ENCODE measurements at places on chromosomes 2 and 18.

DNA sequence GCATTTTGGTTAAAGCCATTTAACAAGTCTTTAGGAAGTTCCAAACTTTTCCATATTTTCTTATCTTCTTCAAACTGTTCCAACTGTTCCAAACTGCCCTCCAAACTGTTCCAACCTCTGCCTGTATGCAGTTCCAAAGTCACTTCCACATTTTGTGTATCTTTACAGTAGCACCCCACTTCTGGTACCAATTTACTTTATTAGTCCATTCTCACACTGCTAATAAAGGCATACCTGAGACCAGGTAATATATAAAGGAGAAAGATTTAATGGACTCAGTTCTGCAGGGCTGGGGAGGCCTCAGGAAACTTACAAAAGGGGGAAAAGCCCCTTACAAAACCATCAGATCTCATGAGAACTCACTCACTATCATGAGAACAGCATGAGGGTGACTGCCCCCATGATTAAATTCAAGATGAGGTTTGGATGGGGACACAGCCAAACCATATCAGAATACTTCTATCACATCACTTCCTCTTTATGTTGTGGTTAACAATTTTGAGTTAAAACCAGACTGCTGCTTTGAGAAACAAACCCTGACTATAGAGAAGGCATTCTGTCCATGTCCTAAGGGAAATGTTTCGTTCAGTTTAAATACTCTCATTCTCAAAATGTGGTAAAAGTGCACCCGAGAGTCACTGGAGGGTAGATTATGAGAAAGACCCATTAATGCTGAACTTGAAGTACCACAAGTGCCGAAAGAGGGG is 11.0 kb downstream of the IL18R1 start:
- DNase-seq: no peak

DNA sequence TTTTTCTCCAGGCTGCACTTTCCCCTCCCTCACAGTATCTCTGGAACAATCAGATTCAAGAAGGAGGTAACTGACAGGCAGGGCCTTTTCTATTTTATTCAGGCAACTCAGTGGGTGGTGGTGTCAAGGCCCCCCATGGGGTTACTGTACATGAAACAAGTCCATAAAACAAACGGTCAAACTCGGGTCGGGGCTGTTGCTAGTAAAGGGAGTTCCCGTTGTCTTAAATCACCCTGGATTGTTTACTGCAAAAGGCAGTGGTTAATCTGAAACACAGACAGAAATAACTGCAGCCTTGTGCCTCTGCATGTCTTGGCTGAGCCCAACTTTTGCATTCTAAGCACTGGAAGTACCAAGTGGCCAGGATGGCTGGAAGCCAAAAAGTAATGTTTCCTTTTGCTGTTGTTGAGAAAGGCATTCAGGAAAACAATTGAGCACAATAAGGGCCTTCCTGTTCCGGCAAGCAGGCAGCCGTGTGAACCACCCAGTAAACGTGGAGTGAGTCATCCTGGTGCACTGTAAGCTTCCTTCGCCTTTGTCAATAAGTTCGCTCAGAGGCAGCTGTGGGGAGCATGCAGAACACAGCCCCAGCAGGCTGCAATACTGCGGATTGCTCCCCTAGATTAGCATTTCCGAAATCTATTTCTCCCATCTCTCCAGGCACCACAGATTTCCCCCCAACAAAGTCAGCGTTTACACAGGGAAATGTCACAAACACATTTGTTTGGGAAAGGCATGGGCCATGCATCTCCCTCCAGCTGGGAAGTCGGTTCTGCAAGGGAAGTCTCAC is 149.6 kb downstream of the IRS1 start:
- DNase-seq: peak; percentile 90

GRCh38 chr18:62339106-62339988 is 14.2 kb downstream of the TNFRSF11A start:
- no peak for DNase-seq

DNA sequence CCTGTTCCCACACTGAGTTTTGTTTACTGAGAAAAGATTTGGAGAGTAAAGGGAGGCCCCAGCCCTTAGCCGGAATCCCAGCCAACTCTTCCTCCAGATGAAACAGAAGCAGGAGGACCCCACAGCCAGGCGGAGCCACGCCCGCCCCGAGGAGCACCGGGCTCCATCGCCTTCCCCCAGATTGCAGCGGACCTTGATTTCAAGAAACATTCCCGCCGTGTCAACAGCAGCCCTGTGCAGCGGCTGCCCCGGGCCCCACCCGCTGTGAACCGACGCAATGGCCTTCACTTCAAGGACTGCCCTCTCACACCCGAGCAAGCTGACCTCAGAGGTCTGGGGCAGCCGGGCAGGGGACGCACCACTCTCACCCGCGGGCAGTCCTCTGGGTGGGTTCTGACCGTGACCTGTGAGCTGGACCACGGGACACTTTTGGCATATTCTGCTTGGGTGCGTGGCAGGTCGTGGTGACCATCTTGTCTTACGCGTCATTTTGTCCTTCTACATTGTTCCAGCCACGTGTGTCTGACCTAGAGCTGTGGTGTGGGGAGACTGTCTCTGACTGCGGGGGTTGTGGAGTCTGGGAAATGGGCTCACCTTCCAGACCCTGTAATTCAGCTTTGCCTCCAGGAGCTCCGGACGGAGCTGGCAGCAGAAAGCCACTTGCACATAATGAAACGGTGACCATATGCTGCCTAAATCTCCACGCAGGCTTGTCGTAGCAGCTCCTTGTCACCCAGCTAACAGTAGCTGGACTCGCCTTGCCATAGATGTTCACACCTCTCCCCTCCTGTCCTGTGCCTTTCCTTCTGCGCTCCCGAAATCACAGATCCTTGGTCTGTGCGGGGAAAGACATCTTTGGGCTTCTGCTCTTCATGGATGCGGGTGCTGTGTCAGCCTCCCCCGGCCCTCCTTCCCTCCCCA is 32.0 kb upstream of the INHBB start:
- peak; percentile 57 for DNase-seq

DNA sequence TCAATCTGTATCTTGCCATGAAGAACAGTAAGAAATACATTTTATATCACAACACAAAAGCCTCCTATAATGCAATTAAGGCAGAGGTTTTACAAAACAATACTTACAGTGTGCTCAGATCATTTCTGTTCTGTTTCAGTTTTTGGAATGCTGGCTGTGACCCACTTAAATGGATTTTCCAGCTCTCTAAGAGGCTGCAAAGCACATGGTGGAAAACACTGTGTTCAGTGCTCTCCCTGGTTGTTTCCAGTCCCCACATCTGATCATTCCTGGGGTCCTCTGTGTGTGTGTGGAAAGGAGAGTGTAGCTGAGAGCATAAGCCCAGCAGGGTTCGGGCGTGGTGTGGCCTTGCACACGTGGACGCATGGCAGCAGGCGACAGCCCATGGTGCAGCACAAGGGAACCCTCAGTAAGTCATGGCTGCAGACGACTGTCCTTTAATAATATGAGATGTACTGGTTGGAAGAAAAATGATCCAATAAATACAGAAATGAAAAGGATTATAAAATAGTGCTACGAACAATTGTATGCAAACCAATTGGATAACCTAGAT is 95.6 kb downstream of the FAM210A start:
- DNase-seq: no peak

GRCh38 chr2:165743442-165743841 is 50.6 kb downstream of the GALNT3 start:
- DNase-seq: no peak

- DNase-seq: no peak
Measured at GRCh38 chr2:86213699-86214502, 14.6 kb downstream of the MRPL35 start.

DNA sequence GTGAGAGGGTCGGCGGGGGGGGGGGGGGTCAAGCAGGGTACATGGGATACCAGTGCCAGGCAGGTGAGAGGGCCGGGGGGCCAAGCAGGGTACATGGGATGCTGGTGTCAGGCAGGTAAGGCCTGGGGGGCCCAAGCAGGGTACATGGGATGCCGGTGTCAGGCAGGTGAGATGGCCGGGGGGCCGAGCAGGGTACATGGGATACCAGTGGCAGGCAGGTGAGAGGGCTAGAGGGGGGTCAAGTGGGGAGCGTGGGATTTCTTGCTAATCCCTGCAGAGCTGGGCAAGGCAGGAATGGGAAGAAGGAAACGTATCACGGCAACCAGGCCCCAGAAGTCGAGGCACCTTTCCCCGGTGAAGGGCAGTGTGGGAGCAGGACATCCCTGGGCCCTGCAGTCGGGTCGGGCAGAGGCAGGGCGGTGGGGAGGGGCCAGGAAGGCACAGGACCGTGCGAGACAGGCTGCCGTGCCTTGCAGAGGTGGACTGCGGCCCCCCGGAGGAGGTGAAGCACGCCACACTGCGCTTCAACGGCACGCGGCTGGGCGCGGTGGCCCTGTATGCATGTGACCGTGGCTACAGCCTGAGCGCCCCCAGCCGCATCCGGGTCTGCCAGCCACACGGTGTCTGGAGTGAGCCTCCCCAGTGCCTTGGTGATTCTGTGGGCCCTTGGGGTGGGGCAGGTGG is 49.3 kb downstream of the MTERF4 start:
- no peak for DNase-seq

GRCh38 chr2:103292573-103292972 is 530.7 kb downstream of the TMEM182 start:
- no peak for DNase-seq

GRCh38 chr2:98868548-98869271 is 67.3 kb downstream of the CRACDL start:
- DNase-seq: no peak

DNA sequence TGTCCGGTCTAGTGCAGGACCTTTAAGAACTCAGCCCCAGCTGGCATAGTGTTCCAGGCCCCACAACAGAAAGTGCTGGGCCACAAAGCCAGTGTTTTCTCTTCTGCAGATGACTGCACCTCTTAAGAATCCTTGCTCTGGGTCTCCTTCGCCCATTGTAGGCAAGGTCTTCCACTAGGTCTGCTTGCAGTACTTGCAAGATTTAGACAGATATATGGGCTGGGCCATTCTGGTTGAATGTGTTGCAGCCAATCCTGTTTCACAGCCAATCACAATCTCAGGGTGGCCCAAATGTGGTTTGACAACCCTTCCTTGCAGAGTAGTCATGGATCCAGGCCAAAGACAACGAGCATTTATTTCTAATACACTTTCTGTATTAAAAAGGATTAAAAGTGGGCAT is 13.1 kb upstream of the PIEZO2 start:
- DNase-seq: no peak

All from adrenal gland (tissue), 19 donors.